ENCODE measurements at places on chromosomes 13 and 19. TPM values are rescaled to one million over a fixed set of nuclear protein-coding genes. Genes with fewer than 3 reads are reported as not detected.

ZIC2 gene
- 2.4 TPM for total RNA-seq

IQCN gene
- 0.41 TPM for total RNA-seq

DIAPH3 gene
- total RNA-seq = 5.3 TPM

SWSAP1 gene
- 0.82 TPM for total RNA-seq

KRTDAP gene
- not detected for total RNA-seq

IGFL1 gene
- not detected for total RNA-seq

ZNF561 gene
- total RNA-seq = 39.5 TPM

CCDC8 gene
- 2.4 TPM for total RNA-seq

SLC6A16 gene
- total RNA-seq = not detected

LIG4 gene
- total RNA-seq = 15.1 TPM

APLP1 gene
- 214 TPM for total RNA-seq

SPRED3 gene
- total RNA-seq = 1.6 TPM

DNA sequence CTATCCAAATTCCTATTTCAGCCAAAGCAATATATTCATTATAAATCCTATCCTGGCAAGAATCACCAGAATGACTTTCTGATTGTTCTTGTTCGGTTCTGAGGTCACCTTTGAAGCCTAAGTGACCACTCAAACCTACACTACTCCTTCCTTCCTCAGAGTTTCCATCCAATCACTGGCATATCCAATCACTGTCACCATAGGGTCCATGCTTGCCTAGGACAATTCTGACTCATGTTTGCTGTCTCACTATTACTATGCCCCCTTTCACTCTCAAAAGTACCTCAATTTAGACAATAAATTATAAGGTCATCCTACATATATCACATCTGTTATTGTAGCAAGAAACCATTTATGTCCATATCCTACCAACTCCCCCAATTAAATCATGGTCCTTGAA lies 58.9 kb downstream of the UBL3 start:
- DNase-seq = no peak

- no peak for DNase-seq
These were observed 667 bp upstream of the MBNL2 start for GRCh38 chr13:97221466-97221865.

DNA sequence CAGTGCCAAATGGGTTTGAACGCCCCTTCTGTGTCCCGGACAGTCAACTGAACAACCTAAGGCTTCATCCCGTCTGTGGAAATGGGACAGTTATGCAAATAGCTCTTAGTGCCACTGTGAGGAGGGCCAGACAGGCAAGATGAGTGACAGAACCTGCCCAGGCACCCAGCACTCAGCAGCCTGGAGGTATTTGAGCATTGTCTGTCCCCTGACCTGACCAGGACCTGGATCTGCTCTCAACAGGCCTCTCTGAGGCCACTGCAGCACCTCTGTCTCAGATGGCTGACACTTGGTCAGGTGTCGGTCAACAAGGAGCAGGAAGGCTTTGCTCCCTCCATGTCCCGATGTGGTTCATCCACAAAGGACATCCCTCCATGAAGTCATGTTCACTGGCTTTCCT lies 67.9 kb downstream of the CCDC70 start:
- DNase-seq = no peak

GRCh38 chr13:44752164-44752563 lies 176.0 kb upstream of the TSC22D1 start:
- DNase-seq = no peak

GRCh38 chr13:22562116-22562515 lies 618.7 kb upstream of the SGCG start:
- no peak for DNase-seq

DNA sequence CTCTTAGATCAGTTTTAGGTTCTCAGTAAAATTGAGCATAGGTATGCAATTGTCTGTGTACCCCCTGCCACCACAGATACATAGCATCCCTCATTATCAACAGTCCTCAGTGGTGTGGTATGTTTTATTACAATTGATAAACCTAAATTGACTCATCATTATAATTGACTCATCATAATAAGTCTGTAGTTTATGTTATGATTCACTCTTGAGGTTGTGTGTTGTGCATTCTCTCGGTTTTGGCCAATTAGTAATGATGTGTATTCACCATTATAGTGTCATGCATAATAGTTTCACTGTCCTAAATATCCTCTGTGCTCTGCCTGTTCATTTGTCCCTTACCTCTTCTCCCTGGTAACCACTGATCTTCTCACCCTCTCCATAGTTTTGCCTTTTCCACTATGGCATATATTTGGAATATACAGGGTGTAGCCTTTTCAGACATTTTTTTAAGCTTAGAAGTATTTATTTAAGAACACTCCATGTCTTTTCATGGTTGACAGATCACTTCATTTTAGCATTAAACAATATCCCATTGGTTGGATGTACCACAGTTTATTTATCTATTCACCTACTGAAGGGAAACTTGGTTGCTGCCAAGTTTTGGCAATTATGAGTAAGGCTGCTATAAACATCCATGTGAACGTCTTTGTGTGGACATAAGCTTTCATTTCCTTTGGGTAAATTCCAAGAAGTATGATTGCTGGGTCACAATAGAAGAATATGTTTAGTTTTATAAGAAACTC lies 1620.6 kb upstream of the MIR17HG start:
- no peak for DNase-seq

GRCh38 chr19:35041548-35042055 lies at the start of gene HPN:
Gene HPN (plus strand): TSS chr19:35041721. CDS start chr19:35042507, 786 bp downstream.
- DNase-seq = no peak

DNA sequence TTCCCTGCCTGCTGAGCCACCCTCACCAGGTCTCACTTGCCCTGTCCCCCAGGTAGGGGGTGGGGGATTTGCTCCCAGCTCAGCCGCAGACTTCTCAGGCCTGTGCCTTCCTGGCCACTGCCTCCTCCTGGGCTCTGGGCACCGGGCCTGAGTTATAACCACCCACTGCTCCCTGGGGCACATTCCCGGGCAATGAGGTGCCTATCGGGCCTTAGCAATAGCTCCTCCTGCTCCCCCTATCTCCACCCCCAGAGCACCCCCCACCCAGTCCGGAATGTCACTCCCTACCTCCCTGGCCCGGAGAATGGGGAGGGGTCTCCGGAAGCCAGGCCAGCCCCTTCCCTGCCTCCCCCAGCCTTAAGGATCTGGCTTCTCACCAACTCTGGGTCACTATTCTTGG lies at the start of gene KLK5:
Gene KLK5 (minus strand): TSS at position 129 of the 400 bp plus-strand sequence. CDS start 381 bp downstream, outside the sequence.
- no peak for DNase-seq

DNA sequence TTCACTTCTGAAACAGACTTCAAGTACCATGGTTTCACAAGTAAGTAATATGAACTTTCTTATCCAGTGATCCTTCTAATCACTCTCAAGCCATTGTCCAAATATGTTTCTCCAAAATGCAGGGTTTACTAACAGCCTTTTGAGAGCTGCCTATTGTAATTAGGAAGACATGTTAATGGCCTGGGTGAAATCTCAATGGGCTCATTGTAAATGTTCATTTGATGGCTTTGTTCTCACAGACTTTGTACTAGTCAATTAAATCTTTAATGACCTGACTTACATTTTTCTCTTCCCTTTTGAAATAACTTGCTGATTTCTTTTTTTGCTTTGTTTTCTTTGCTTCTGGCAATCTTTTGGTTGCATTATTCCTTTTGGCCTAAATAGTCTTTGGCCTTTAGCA lies 444.8 kb downstream of the LIG4 start:
- no peak for DNase-seq

DNA sequence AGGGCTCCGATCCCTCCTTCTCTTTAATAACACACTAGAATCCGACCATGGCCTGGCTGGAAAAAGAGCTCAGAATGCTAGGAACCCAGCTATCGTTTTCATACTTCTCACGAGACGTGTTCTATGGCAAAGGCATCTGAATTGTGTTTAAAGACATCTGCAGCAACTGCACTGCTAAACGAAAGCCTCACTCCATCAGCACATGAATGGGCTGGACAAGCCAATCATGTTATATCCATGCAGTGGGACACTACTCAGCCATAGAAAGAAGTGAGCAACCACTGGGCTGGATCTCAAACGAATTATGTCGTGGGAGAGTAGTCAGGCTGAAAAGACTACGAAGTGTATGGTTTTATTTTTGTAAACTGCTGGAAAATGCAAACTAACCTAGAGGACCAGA lies 136.1 kb downstream of the COL4A1 start:
- DNase-seq = no peak

DNA sequence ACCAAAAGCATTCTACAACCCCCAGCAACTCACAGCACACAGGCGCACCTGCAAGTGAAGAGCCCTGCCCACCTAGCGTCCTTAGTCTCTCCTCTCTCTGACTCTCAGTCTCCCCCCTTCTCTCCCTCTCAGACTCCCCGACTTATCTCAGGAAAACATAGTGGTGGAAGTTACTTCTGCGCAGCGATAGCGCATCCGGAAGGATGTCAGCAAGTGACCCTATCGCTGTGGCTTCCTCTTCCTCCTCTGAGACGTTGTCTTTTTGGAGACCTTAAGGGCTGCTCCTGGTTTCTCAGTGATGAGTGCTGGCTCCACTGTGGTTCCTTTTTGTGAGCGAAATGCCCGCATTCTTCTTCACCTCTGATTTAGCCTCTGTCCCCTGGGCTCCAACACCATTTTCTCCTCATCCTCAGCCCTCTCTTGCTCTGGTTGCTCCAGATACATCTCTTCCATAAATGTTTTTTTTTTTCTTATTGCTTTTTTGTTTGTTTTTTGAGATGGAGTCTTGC lies 1.4 kb upstream of the YIF1B start:
- no peak for DNase-seq

DNA sequence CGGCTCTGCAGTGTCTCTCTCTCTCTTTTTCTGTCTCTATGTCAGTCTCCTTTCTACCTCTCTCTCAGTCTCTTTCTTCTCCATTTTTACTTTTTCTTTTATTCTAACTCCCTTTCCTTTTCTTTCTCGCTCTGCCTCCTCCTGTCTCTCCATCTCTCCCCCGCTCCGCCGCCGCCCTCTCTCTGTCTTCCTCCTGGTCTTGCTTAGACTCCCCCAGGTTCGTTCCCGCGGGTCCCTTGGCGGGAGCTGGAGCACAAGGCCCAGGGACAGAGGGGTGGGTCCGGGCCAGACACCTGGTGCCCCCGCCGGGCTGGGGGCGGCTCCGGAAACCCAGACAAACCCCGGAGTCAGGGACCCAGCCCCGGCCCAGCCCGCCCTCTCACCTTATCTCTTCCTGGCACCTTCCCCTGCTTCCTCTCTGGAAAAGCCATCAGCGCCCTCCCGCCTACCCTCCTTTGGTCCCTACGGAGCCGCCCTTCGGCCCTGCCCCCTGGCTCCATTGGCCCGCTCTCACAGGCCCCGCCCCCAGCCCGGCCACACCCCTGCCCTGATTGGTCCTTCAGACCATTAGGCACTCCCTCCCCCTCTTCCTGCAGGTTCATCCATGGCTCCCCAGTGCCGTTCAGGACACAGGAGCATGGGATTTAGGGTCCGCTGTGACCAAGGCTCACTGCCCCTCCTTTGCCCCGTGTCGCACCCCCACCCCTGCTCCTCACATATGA lies 15.4 kb upstream of the NOP53 start:
- DNase-seq = no peak

DNA sequence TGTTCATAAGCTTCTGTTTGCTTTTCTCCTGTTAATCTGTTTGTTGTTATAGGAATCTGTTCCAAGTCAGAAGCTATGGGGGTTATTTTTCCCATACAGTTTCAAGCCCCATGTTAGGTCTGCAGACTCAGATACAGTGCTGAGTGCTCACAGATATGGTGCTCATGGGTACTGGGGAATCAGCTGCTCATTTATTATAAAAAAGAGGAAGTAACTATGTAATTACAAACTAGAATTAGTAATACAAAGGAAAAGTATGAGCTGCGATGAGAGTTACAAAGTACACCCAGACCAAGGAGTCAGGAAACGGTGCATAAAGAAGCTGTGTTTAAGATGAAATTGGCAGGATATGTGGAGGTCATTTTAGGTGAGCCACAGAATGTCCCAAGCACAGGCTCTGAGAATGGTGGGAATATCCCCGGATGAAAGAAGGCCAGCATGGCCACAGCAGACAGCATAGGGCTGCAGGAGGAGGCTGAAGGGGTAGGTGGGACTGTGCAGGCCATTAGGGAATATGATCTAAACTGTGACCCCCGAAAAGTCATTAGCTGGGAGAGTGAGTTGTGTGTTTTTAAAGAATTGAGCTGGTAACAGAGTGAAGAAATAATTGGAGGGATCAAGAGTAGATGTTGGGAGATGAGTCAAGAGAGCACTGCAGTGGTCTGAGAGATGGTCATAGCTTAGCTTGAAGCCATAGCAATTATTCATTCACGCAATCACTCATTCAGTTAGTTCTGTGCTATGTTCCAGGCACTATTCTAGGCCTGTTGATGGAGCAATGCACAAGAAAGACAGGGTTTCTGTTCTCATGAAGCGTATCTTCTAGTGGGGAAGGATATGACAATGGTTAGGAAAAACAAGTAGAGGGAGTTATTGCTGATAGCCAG lies 177.4 kb upstream of the UBL3 start:
- no peak for DNase-seq

DNA sequence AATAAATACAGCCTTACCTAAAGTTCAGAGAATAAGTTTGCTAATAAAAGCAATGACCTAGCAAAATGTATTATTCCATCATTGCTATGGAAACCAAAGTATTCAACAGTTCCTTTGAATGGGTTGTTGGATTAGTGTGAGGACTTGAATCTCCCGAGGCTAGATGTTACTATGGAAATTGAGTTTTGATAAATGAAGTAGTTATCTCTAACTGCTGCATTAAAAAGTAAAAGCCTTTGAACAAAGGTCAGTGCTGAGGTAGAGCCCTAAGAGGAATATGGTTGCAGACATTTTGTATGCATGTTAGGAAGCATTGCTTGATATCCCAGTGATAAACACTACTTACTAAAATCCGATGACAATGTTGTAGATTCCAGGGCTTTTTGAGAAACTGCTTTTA lies 6.2 kb downstream of the KLF5 start:
- no peak for DNase-seq

- DNase-seq = no peak
These were observed 1881.5 kb upstream of the PCDH20 start for GRCh38 chr13:63297163-63297562.

DNA sequence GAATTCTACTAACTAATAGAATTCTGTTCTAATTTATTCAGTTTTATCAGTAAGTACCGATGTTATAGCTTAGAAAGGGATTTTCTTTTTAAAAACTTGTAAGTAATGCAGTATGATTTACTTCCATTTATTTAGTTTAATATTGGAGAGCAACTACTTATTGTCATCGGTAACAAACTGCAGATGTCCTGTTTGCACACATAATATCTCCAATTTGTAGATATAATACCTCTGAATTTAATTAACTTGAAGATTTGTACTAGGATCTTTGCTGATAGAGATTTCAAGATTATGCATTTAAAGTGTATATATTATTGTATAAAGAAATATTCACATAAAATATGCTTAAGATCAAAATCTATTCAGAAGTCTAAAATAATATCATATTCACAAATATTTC lies 356.7 kb downstream of the PCDH17 start:
- no peak for DNase-seq

DNA sequence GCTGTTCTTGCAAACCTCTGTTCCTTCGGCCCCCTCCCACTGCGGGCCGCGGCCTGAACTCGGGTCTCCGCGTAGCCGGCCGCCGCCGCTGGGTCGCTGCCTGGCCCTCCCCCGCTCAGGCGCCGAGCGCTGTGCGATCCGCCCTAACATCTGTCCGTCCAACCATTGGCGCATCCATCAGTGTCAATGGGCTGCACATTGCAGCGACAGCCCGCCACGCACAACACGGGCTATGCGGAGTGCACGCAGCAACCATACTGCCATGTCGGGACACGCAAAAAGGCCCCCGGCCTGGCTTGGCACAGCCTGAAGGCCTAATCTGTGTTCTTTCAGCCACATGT lies 2.6 kb upstream of the TSHZ3 start:
- DNase-seq = no peak

GRCh38 chr13:73169971-73170370 lies 111.2 kb downstream of the KLF5 start:
- DNase-seq = no peak

Data from frontal cortex (tissue), 4 donors.